LHCN-M2 (cell line): ENCODE measurements at places on chromosomes 7 and 10.

DNA sequence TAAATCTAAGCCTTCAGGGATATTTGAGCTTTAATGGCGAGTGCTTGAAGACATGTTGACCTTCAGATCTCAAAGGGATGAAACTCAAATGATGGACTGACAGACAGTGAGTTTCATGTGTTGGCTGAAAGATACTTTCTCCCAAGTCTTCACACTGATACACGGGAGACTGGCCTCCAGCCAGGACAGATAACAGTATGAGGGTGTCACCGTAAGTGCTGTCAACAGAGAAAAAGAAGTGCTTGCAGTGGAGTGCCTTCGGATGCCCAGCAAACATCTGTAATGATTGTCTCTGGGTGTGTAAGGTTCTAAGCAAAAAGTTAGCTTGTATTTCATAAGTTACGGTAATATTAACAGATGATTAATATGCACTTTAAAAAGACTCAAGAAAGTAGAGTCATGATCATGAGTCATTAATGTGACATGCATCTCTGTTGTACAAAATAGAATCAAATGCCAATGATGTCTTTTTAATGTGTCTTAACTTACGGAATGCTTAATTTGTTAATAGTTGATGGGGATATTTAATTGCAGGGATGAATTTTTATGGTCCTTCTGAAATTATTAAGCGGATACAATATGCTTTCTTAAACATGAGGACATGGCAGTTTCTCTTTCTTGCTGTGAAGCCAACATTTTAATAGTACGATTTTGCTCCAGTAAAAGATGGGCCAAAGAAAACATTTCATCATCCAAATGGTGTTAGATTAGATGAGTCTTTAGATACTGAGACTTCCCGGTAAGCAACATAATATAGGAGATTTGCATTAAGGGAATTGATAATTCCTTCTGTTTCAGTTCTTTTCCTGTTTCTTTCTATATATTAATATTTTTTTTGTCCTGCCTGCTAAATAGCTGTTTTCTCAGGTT lies 292.5 kb downstream of the GALNT17 start:
- DNase-seq: peak; percentile 6

GRCh38 chr7:112481833-112482670 lies 1.3 kb downstream of the LSMEM1 start:
- DNase-seq: peak; percentile 97

- no peak for DNase-seq
Measured at GRCh38 chr7:130394421-130395195, 14.3 kb downstream of the CPA1 start.

DNA sequence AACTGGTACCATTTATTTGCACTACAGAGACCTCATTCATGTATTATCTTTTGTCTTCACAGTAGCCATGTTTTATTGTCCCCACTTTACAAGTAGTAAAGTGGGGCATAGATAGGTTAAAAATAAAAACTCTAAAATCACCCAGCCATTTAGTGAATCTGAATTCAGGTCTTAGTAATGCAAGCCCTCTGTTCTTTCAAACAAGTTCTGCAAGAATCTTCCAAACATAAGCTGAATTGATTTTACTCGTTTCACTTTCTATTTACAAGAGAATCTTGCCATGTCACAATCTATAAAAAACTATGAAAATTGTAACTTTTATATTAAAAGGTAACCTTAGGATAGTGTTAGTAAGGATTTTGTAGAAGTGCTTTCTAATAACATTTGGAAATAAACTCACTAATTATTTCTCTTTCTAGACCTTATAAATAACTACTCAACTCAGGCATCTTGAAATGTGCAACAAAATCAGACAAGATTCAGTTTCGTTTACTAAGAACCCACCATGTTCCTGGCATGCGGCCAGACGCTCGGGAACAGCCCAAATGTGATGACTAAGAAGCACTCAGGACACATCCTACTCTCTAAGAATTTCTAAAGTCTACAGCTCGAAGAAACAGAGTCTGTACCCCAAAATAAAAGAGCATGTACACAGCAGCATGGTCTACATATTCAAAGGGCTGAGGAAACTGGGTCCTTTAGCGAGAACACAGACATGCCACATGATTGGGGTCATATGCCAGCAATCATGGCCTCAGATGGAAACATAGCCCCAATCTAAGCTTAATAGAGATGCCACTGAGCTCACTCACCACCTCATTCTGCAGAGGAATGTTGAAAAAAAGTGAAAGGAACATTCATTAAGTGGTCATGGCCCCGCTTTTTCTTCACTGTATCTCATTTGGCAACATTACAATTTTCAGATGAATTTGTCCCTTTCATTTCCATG lies 167.6 kb downstream of the AMPH start:
- DNase-seq: peak; percentile 80

GRCh38 chr7:80641548-80641947 lies 3.1 kb downstream of the CD36 start:
- peak; percentile 76 for DNase-seq

DNA sequence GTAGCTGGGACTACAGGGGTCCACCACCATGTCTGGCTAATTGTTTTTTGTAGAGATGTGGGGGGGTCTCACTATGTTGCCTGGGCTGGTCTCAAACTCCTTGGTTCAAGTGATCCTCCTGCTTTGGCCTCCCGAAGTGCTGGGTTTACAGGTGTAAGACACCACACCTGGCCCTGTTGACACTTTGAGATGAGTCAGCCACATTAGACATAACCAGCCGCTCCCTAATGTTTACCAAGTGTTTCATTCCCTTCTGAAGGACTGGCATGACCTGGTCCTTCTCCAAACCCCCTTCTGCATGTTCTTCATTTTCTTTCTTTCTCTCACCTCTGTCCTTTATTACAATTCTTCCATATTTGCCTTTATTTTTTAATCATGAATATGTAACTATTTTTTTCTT lies 67.8 kb downstream of the TAF3 start:
- no peak for DNase-seq

DNA sequence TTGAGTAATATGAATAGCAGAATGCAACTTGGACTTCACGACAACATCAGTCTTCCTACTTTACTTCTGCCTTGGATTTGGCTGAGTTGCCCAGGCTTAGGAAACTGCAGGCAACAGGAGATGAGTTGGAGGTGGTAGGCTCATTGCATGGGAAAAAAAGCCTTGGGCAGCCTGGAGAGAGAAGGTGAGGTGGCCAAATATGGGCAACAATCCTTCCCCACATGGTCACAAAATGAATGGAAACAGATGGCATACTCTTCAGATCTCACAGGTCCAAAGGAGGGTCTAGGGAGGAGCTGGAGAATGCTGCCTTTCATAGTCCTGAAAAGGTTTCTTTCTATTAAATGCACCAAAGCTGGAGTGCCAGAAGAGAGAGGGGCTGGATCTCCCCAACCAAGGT lies 128.6 kb upstream of the AOAH start:
- no peak for DNase-seq

- DNase-seq: no peak
Measured at GRCh38 chr7:128849804-128850490, 12.7 kb upstream of the ATP6V1F start.

- peak; percentile 92 for DNase-seq
Measured at GRCh38 chr10:10831085-10831484, 186.6 kb upstream of the CELF2 start.

DNA sequence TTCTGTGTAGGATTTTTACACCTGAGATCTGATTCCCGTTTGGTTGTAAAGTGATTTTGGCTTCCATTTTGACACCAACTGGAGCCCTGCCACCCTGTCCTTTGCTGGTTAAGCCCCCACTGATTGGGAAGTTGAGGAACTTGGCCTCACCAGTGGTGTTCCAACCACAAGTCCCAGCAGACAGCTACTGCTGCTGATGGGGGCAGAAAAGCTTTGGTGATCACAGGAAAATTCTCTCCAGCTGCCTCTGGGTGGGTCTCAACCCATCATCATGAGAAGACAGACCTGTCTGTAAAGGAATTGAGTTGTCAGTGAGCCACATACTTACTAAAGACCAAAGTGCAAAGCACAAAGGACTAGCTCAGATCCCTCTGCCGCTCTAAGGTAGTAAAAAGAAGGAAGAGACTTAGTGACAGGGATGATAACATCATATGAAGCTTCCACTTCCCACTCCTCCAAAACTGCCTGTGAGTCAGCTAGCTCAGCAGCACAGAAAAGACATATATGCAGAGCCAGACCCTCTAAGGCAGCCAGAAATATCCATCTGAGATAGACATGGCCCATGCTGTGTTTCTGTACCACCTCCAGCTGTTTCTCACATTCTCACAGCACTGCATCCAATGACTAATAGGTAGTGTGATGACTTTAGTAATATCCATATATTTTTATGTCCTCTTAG lies 22.4 kb upstream of the LRRC17 start:
- peak; percentile 94 for DNase-seq

- DNase-seq: no peak
Measured at GRCh38 chr10:133391761-133392518, 2.0 kb upstream of the MTG1 start.

GRCh38 chr10:33939892-33940291 lies 605.4 kb upstream of the NRP1 start:
- DNase-seq: no peak

DNA sequence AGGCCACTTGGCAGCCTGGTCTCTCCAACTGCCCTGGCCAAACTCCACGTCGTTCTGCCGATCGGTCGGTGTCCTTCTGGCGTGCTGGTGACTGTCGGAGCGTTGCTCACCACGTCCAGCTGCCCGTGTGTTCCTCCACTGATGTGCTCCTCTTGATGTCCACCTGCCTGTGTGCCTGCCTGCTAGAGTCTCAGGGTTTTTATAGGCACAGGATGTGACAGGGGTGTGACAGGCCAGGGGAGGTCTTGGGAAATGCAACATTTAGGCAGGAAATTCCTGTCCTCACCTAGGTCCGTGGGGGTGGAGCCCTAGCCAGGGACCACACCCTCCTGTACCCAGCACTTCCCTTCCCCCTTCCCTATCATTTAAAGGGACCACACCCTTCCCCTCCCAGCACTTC lies 25.2 kb upstream of the CFAP46 start:
- DNase-seq: no peak

DNA sequence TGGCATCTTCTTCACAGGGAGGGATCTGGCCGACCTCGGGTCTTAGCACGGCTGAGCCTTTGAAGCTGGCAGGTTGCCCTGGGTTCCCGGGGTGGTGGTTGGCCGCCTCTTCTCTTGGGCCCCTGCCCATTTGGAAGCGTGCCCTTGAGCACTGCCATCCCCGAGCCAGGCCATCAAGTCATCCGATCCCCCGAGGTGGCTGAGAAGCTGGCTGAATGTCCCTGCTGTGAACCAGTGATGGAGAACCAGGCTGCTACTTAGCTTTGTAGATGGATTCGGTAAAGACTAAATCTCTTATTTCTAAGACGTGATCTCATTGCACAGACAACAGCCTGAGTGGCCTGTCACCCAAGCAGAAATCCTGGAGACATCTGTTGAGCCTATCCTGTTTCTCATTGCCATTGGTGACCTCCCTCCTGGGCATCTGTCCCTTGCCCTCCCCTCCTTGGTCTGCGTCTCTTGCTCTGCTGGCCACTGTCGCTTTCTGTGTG lies 74.3 kb downstream of the GRK5 start:
- DNase-seq: no peak

- DNase-seq: no peak
Measured at GRCh38 chr7:21891291-21891690, 54.4 kb downstream of the CDCA7L start.

- DNase-seq: no peak
Measured at GRCh38 chr10:12062754-12063482, 5.8 kb upstream of the DHTKD1 start.

- DNase-seq: peak; percentile 54
Measured at GRCh38 chr7:101169838-101170551, 4.6 kb upstream of the VGF start.

DNA sequence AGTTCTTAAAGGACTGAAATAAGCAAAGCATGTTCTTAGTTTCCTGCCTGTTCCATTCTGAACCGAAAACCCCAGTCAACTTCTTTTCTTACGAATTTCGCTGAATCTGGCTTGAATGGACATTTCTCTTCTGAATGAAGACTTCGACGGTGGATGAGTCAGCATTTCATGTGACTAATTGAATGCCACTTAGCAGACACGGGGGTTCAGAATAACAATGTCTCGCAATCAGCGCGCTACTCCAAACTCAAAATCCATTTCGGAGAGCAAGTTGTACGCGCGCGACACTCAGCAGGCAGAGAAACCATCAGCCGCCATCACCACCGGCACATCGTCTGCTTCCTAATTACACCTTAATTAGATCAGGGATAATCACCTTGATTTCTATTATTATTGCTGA lies 239.0 kb upstream of the KLF6 start:
- DNase-seq: no peak
